SJSA1 (cell line): ENCODE measurements at places on chromosomes 12 and 14. TPM values are rescaled to one million over a fixed set of nuclear protein-coding genes. Genes with fewer than 3 reads are reported as not detected.

The GUCY2C gene
- not detected in 2 replicates for total RNA-seq

The USP15 gene
- total RNA-seq = 29.0 and 36.3 TPM in 2 replicates

The ESPL1 gene
- total RNA-seq = 20.2 and 28.0 TPM in 2 replicates

The PIGH gene
- total RNA-seq = 11.2 and 20.4 TPM in 2 replicates

The EPYC gene
- 0.05 TPM in 1 of 2 replicates, not detected in the other for total RNA-seq

The ZFHX2 gene
- total RNA-seq = not detected in 2 replicates

The STYK1 gene
- 5.9 and 6.3 TPM in 2 replicates for total RNA-seq

The MSI1 gene
- total RNA-seq = not detected in 2 replicates

- no peak for DNase-seq
These were observed 1935.1 kb upstream of the FLRT2 start for GRCh38 chr14:83594874-83595273.

- no peak for DNase-seq
These were observed 188.6 kb downstream of the EGLN3 start for GRCh38 chr14:33762161-33762851.

DNA sequence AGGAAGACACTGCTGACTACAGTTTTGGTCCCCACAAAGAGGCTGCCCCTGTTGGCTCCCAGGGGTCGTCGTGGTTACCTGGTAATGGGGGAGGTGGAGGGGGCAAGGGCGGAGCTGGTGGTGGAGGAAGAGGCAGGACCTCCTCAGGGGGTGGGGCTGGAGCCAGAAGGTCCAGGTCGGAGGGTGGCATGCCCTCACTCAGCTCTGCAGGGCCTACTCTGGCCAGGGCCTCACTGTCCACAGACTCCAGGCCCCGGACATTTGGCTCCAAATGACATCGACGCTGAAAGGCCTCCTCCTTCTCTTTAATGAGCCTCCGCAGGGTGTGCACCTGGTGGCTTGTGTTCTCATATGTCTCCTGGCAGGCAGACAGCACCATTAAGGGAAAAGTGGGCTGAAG is 28.5 kb downstream of the PRPF40B start:
- DNase-seq = no peak

- DNase-seq = no peak
These were observed 83.3 kb downstream of the CCER1 start for GRCh38 chr12:90871726-90872096.
